ENCODE measurements at places on chromosomes 11 and 22.
A peak's percentile ranks its signal among the peaks of the same experiment; 100 is the strongest.

- peak; percentile 20 for DNase-seq
Measured at GRCh38 chr11:67119585-67120391, 725 bp downstream of the KDM2A start.

- DNase-seq: no peak
Measured at GRCh38 chr11:10506008-10506370, 35.0 kb downstream of the RNF141 start.

- peak; percentile 54 for DNase-seq
Measured at GRCh38 chr11:92224407-92225124, at the start of gene FAT3. TSS of gene FAT3 (plus strand) at chr11:92224818. CDS start at chr11:92352113, 127,295 bp downstream.

- DNase-seq: no peak
Measured at GRCh38 chr22:20062043-20062765, 17.8 kb upstream of the DGCR8 start.

DNA sequence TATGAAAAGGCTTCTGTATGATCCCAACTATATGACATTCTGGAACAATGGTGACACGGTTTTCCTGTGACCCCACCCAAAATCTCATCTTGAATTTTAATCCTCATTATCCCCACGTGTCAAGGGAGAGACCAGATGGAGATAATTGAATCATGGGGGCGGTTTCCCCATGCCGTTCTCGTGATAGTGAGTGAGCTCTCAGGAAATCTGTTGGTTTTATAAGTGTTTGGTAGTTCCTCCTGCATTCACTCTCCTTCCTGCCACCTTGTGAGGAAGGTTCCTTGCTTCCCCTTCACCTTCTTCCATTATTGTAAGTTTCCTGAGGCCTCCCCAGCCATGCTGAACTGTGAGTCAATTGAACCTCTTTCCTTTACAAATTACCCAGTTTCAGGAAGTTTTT lies 53.1 kb upstream of the TSPAN18 start:
- peak; percentile 91 for DNase-seq

DNA sequence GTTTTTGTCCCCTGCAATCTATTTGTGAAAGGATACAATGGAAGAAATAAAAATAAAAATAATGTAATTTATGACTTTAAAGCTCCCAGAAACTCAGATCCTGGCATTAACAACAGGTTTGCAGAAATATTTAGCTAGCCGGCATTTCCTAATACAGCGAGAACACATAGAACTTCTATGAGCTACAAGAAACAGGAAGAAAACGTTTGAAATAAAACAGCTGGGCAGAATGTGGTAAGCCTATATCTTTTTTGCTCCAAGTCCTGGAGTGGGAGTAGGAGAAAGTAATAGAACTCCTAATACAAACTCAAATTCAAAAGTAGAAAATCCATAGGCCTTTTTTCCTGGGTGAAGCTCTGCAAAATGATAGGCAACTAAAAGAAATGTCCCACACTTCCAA lies 29.6 kb upstream of the FIBIN start:
- no peak for DNase-seq

- DNase-seq: no peak
Measured at GRCh38 chr11:93526641-93527583, 16.3 kb downstream of the SMCO4 start.
